ENCODE measurements at places on chromosomes 3 and 15.

DNA sequence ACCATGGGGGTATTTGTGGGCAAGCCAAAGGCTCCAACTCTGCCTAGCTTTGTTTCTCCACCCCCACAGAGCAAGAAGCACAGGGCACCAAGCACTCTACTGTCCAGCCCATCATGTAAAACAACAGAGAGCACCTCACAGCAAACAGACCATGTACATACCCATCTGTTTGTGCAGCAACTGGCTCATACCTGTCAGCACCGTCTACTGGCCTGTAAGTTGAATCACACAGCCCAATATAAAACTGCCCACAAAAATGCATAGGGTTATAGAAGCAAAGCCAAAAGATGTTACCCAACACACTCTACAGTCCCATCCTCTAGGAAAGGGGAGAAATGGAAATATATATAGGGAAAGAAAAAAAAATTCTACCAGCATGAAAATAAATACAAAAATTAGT, 139.7 kb upstream of the CPNE4 start:
- no peak for DNase-seq

GRCh38 chr15:64857421-64857820, 15.7 kb downstream of the PLEKHO2 start:
- DNase-seq = no peak

GRCh38 chr3:58074116-58074715, 66.0 kb downstream of the FLNB start:
- DNase-seq = no peak

- no peak for DNase-seq
These were observed 40.5 kb downstream of the SLC12A6 start for GRCh38 chr15:34297059-34297458.

GRCh38 chr15:34241376-34242330, 16.8 kb downstream of the EMC4 start:
- DNase-seq = peak; percentile 48

DNA sequence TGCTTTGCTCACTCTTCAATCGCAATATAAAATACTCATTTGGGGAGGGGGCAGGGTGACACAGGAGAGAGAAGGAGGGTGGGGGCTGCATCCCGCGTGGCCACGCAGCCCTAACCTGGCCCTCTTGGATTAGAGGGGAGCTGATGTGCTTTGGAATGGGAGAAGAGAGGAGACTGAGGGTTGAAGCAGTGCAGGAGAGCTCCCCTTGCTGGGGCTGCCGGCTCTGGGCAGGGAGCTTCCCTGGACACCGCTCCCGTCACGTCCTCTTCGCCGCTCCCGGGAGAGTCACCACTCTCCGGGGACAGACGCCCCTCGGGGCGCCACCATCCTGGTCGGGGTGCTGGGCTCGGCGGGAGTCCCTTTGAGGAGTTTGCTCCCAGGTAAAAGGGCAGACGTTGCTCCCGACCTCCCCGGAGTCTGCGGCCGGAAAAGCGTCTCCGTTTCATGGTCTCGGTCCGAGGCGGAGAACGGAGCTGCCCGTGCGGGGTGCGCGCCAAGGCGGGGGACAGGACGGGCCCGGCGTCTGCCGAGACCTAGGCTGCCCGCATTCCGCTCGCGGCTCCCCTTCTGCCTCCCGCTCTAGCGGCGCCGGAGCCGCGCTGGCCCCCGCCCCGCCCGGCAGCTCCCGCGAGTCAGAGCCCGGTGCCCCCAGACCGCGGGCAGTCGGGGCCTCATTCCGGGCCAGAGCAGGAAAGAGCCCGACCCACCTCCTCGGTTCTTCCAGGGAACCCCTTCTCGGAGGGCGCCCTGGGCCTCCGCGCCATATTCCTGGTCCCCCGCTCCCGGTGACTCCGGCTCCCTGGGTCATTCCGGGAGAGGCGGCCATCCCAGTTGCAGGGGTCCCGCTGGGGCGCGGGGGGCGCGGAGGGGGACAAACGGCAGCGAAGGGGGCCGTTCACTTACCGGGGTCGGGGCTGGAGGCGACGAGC, 603 bp downstream of the SLC7A14 start:
- DNase-seq = peak; percentile 69

GRCh38 chr15:29573197-29573838, 248.9 kb downstream of the TJP1 start:
- no peak for DNase-seq

DNA sequence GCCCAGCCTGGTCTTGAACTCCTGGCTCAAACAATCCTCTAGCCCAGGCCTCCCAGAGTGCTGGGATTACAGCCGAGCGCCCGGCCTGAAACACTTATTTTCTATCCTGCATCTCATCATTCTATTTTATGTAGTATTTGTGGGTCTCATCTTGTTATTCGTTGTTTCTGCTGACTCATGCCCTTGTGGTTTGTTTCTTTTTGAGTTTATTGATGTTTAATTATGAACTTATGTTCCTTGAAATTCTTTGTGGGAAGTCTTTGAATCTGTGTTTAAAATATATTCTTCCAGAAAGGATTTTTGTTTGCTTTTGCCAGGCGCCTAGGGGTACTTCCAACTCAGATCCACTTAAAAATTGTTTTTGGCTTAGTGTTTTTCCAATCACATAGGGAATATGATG, 78.3 kb upstream of the C15orf39 start:
- DNase-seq = no peak
